DND-41 (cell line): ENCODE measurements at places on chromosomes 5 and 9.
A peak's percentile ranks its signal among the peaks of the same experiment; 100 is the strongest.

- no peak overlapping the region for H3K27ac ChIP-seq
- H3K4me3 ChIP-seq, result no peak overlapping the region
- H3K4me1 ChIP-seq, result no peaks in the 10 kb centered on the region
Observed at GRCh38 chr5:146475190-146475780, 28.2 kb downstream of the TCERG1 start.

- DNase-seq, result no peak
- H3K27ac ChIP-seq, result no peak overlapping the region
- no peaks in the 10 kb centered on the region for H3K27me3 ChIP-seq
- peaks cover 97% of the 10 kb centered on the region for H3K36me3 ChIP-seq
Observed at GRCh38 chr9:114364134-114365041, 23.4 kb downstream of the AKNA start.

DNA sequence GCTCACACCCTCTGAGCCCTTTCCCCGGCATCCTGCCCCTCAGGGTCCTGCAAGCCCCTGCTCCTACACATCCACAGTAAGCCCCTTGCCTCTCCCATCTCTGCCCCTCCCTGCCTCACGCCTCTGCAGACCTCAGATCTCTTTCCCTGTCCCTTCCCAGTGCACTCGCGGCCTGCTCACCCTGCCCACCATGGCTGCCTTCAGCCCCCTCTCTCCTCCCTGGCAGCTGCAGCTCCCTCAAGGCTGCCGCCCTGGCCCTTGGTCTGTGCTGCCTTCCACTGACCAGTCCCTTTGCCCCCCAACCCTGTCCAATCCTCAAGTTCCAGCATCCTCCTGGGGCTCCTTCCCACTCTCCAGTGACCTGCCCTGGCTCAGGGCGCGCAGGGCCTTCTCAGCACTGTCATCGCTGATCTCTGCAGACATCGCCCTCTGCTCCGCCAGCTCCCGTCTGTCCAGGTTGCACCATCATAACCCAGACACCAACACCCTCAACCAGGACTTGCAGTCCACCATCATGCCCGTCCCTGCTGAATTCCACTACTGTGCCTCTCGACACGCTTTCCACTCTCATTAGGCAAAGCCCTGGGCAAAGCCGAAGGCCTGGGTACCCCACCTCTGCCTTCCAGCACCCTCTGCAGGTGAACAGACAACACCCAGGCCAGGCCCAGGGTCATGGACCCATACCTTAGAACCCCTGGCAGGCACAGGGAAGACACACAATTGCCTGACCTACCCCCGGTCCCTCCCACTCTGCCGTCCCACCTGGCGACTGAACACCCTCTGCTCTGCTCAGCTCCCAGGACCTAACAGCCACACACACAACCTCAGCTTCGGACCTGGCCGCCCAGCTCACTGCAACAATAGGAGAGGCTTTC is 97.8 kb upstream of the RUFY1 start:
- no peaks in the 10 kb centered on the region for H3K27me3 ChIP-seq
- no peak overlapping the region for H3K4me3 ChIP-seq
- no peaks in the 10 kb centered on the region for H3K36me3 ChIP-seq
- no peak overlapping the region for H3K27ac ChIP-seq
- H3K4me1 ChIP-seq, result no peaks in the 10 kb centered on the region

DNA sequence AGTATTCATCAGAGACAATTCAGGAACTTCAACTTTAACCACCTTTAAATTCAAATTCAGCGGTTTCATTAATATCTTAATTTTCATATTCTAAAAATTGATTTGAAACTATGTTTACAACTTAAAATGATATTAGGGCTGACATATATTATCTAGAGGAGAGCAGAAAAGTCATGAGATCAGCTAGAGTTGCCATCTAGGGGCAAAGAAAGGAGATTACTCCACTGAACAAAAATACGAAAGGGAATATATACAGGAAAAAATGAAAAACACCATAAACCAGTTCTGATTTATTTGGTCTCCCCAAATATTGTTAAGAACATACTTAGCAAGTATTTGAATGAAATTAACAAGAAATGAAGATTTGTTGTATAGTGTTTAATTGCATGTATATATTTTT is 946.3 kb downstream of the DTWD2 start:
- DNase-seq, result no peak
- H3K4me1 ChIP-seq, result no peaks in the 10 kb centered on the region
- no peak overlapping the region for H3K27ac ChIP-seq

- H3K27me3 ChIP-seq, result peaks cover 3% of the 10 kb centered on the region
- no peak overlapping the region for H3K27ac ChIP-seq
- no peaks in the 10 kb centered on the region for H3K36me3 ChIP-seq
- H3K4me1 ChIP-seq, result no peaks in the 10 kb centered on the region
- no peak for DNase-seq
- H3K4me3 ChIP-seq, result no peak overlapping the region
Observed at GRCh38 chr5:39668980-39669379, 244.2 kb upstream of the DAB2 start.

- H3K4me1 ChIP-seq, result peaks cover 19% of the 10 kb centered on the region
- no peaks in the 10 kb centered on the region for H3K27me3 ChIP-seq
- DNase-seq, result peak; percentile 23
- H3K36me3 ChIP-seq, result no peaks in the 10 kb centered on the region
Observed at GRCh38 chr5:143775258-143775657, 36.7 kb upstream of the HMHB1 start.

DNA sequence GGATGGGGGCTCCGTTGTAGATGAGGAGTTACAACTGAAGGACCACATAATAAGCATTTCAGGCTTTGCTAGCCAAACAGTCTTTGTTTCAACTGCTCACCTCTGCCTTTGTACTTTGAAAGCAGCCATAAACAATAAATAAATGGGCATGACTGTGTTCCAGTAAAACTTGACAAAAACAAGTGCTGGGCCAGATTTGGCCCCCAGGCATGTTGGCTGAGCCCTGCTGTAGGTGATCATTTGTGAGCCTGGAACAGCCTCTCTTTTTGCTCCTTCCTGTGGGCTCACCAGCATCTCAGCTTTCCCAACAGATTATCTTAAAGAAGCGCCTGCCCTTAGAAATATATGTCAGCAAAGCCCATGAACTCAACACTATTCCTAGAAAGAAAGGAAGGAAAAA is 149.4 kb downstream of the GOLPH3 start:
- no peaks in the 10 kb centered on the region for H3K36me3 ChIP-seq
- no peak overlapping the region for H3K4me3 ChIP-seq
- peaks cover 8% of the 10 kb centered on the region; the same call in 1 of the 2 replicates for H3K4me1 ChIP-seq
- H3K27me3 ChIP-seq, result no peaks in the 10 kb centered on the region
- no peak for DNase-seq
- no peak overlapping the region for H3K27ac ChIP-seq

GRCh38 chr5:77633207-77633675 is 5.3 kb downstream of the OTP start:
- no peaks in the 10 kb centered on the region for H3K27me3 ChIP-seq
- no peaks in the 10 kb centered on the region for H3K4me1 ChIP-seq
- no peak overlapping the region for H3K4me3 ChIP-seq
- no peaks in the 10 kb centered on the region for H3K36me3 ChIP-seq
- DNase-seq, result no peak

DNA sequence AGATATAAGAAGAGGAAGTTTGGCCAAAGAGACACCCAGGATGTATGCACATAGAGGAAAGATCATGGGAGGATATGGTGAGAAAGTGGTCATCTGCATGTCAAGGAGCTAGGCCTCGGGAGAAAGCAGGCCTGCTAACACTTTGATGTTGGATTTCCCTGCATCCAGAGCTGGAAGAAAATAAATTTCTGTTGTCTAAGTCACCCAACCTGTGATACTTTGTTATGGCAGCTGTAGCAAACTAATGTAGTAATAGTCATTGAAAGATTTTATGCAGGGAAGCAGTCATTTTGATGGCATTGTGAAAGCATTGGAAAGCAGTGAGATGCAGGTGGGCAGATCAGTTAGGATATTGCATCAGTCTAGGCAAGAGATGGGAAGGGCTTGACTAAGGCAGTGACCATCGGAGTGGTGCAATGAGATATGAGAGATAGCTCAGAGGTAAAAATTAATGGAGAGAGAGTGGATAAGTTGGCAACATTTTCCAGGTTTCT is 24.5 kb upstream of the FOCAD start:
- peaks cover 41% of the 10 kb centered on the region for H3K4me1 ChIP-seq
- no peak for DNase-seq
- peak overlapping the region; percentile 68 for H3K4me3 ChIP-seq
- H3K27ac ChIP-seq, result peak overlapping the region; percentile 66
- no peaks in the 10 kb centered on the region for H3K27me3 ChIP-seq

DNA sequence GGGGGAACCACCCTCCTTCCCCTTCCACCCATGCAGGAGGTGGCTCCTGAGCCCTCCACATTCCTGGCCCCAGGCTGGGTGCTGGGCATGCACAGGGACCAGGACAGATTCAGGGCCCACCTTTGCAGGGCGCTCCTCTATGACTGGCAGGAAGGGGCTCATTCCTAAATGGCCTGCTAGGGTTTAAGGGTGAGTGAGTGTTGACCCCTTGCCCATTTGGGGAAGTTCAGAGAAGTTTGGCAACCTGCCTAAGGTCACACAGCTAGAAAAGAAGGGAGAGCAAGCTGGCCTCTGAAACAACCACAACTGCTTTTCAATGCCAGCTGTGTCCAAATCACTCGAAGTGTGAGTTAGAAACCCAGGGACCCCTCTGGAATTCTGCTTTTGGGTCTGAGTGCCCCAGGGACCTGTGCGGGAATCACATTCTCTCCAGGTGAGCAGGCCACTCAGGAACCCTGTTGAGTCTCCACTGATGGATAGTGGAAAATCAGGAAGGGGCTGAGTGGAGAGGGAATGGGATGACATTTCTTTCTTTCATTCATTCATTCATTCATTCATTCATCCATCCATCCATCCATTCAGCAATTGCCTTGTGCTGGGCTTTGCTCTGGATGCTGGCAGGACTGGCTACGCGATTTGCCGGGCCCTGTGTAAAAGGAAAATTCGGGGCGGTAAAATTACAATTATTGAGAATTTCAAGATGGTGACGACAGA is 191.9 kb downstream of the C9orf50 start:
- H3K36me3 ChIP-seq, result no peaks in the 10 kb centered on the region
- H3K27ac ChIP-seq, result no peak overlapping the region
- no peak overlapping the region for H3K4me3 ChIP-seq
- DNase-seq, result no peak
- H3K4me1 ChIP-seq, result no peaks in the 10 kb centered on the region

DNA sequence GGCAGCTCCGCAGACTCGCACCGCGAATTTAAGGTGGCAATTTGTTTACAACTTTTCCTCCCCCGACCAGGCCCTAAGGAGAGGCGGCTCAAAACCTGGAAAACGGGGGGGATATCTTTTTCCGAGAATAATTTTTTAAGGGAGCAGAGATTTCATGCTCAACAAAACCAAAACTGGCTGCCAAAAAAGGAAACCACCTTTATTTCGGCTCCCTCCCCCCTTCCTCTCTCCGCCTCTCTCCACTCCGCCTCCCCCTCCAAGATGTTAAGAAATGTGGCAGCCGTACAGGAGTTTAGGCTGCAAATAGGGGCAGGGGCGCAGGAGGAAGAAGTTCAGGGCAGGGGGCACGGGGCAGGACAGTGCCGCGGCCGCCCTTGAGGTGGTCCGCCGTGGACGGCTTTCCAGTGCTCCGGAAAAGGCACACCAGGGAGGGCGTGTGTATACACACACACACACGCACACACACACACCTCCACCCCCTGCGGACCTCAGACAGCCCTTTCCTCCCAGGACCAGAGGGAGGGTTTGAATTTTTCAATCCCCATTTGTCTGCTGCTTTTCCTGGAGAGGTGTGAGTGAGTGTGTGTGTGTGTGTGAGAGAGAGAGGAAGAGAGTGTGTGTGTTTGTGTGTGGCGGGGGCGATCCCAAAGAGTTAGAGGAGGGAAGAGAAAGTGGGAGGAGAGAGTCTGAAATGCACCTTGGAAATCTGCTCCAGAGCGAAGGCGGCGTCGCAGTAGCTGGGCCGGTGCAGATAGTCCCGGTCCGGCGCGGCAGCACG is 9.1 kb downstream of the PTCH1 start:
- no peaks in the 10 kb centered on the region for H3K36me3 ChIP-seq
- H3K4me3 ChIP-seq, result no peak overlapping the region
- H3K4me1 ChIP-seq, result peaks cover 12% of the 10 kb centered on the region
- no peak overlapping the region for H3K27ac ChIP-seq

GRCh38 chr9:137880976-137881530 is 3.5 kb downstream of the CACNA1B start:
- no peaks in the 10 kb centered on the region for H3K4me1 ChIP-seq
- H3K36me3 ChIP-seq, result no peaks in the 10 kb centered on the region
- H3K27ac ChIP-seq, result no peak overlapping the region
- no peak for DNase-seq

GRCh38 chr5:30099634-30100033 is 1093.9 kb upstream of the CDH6 start:
- H3K27me3 ChIP-seq, result no peaks in the 10 kb centered on the region
- no peak overlapping the region for H3K27ac ChIP-seq
- no peak overlapping the region for H3K4me3 ChIP-seq
- no peaks in the 10 kb centered on the region for H3K4me1 ChIP-seq
- DNase-seq, result no peak

GRCh38 chr9:116786737-116787136 is 99.6 kb downstream of the TRIM32 start:
- H3K27me3 ChIP-seq, result no peaks in the 10 kb centered on the region
- no peak for DNase-seq
- no peak overlapping the region for H3K27ac ChIP-seq
- no peaks in the 10 kb centered on the region for H3K4me1 ChIP-seq
- no peaks in the 10 kb centered on the region for H3K36me3 ChIP-seq

DNA sequence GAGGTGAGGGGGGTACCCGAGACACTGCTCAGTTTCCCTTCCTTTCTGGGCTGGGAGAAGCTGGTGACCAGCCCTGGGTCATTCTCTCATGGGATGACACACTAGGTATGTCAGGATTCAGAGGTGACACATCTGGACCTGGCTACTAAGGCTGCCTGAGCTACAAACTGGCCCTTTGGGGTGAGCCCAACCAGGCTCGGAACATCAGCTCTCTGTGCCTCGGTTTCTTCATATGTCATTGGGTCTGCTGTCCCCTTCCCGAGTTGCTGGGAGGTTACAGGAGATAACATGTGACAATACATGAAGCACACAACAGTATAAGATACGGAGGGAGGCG is 11.8 kb downstream of the CARD19 start:
- no peak overlapping the region for H3K27ac ChIP-seq
- H3K4me3 ChIP-seq, result no peak overlapping the region
- no peak for DNase-seq
- no peaks in the 10 kb centered on the region for H3K4me1 ChIP-seq

- H3K4me3 ChIP-seq, result no peak overlapping the region
Observed at GRCh38 chr9:6619909-6620308, 25.6 kb downstream of the GLDC start.
